CD4-positive, alpha-beta T cell treated with Interleukin-2 at 100 ng/mL for 4 hours (primary cell): ENCODE measurements at places on chromosomes 12 and 14.

- DNase-seq = no peak
Observed at GRCh38 chr12:105588106-105588505, 257.6 kb downstream of the C12orf75 start.

DNA sequence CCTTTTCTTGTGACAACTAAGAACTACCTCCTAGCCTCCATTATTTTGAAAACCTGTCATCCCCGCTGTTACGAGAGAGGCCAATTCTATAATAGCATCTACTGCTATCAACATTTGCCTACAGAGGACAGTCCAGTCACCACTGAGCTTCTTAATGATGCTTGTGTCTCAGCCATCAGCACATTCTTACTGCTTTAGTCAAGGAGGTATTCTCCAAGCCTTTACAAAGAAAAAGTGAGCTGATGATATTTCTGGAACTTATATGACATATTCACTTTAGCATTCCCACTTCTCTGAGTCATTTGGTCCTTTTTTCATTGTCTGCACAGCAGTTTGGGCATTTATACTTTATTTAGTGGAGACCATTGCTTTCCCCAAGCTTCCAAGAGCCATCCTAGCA, 497.7 kb upstream of the RPL10L start:
- no peak for DNase-seq

DNA sequence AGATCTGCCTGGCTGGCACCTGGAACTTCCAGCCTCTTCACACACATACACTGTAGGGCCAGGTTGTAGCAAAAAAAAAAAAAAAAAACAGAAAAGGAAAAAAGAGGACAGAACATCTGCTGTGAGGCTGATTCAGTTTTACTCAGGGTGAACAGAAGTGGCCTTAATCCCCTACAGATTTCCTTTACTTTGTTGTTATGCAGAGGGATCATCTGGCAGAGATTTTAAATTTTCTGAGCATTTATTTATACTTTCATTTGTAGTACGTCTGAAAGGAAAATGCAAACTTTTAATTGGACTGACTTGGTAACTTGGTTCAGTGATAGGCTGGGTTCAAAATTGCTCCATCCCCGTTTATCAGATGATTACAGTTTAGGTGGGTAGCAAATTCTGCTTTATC, 50.8 kb upstream of the PRICKLE1 start:
- DNase-seq = no peak

DNA sequence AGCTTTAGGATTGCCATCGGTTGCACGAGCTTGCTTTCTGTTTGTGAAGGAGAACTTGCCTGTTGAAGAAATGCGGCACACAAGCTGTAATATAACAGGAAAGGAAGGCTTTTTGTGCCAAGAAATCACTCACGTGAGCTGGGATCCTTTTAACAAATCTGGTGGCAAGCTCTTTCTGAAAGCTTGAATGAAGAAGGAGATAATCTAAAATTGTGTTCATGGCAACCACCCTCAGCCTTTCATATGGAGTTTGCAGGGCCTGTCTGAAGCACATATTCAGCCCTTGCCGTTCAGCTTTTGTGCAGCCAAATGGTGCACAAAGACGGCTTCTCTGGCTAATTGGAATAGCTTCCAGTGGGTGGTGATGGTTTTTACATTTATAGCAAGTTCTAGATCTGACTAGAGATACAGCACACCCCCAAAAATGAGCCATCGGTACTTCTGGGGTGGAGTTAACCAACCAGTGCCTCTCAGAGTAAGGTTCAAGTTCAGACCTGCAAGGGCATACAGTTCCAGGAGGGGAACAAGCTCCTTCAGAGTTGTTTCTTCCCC, 107.4 kb downstream of the AEBP2 start:
- DNase-seq = no peak

DNA sequence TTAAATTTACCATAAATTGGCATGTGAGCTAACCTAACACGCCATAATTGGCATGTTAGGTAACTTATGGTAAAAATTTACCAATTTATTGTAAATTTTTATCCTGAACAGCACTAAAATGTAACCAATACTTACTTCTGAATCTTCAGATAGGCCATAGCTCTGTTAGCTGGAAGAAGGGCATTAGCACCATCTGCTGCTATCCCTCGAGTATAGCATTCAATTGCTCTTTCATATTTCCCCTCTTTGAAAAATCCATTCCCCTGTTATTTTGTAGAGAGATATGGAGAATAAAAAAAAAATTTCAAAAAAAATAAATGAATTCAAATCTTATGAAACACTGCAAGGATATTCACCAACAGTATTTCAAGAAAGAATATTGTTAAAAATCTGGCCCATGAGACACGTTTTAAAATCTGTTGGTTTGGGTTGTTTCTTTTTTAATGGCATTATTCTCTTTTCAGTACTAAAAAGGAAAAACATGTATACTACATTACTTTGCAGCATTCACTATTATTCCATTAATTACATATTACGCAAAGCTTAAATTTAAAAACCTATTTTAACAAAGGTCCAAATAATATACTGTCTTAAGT, 19.1 kb downstream of the RPAP3 start:
- DNase-seq = peak; percentile 11
